ENCODE measurements at places on chromosomes 2 and 18.

GRCh38 chr2:214519258-214519818, 108.5 kb downstream of the VWC2L start:
- DNase-seq: no peak

DNA sequence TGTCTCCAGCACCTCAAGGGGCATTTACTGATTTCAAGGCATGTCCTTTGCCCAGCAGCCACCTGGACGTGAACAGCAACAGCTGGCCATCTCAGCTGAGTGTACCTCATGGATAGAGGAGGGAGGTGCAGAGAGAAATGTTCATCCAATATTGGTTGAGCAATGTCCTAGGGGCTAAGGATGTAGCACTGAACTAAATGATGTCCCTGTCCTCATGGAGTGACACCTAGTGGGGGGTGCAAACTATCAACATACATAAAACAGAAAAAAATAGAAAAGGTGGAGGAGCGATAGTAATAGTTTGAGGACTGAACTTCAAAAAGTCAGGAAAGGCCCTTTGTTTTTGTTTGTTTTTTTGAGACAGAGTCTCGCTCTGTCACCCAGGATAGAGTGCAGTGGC, 4.8 kb upstream of the UGGT1 start:
- no peak for DNase-seq

GRCh38 chr2:23135481-23136100, 249.4 kb upstream of the KLHL29 start:
- no peak for DNase-seq

- DNase-seq: no peak
Observed at GRCh38 chr18:703213-703967, 9.0 kb downstream of the ENOSF1 start.

DNA sequence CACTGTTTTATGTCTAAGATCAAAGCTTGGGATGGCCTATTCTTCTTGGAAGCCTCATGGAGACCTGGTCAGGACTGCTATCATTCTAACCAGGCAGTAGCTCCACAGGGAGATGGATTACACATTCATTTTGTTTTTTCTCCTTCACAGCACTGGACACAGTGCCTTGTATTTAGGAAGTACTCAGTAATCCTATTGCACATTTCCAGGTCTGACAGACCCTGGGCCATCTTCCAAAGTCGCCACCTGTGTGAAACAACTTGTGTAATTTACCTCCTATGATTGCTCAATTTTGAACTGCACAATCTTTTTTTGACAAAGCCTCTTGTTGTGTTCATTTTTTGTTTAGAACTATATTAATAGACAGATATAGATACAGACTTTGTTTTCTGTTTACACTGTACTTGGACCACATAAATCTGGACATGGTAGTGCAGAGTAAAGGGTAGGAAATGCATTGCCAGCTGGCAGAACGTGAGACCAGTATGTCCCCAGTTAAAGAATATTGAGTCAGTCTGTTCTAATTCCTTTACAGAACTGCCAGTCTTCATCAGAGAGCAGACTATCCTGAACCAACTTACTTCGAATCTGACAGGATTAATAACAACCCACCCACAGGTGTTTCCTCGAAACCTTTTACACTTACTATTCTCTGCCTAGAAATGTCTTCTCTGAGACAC, 277.8 kb upstream of the CYRIA start:
- DNase-seq: no peak

DNA sequence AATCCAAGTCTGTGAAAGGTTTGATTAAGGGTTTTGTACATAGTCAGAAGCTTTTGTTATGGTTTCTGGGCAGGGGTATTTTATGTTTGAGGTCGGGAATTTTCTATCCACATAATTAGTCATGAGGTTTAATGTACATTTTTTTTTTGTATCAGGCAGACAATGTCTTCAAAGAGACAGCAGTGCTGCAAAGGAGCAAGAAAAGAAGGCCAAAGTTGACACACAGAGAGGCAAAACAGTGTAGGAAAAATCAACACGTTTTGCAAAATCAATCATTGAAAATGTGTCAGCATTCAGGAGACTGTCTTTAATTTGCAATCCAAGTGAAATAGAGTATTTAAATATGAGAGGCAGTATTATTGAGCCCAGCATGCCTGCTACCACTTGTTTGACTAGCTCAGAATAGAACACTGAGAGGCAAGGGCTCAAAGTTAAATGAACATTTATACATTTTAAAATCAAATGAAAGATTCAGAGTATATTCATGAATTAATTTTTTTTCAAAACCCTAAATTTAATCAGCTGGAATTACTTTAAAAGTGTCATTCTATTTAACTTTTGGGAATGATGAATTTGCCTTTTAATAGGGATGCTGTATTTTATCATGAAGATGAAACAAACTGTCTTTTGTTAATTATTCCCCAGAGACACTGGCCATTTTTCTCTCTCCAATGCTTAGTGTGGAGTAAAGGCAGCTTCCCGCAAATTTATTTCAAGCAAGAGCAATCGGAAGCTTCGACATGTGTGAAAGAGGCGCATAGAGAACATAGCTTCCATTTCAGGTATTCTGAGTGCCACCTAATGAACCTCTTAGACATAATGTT, 11.3 kb downstream of the VRK2 start:
- no peak for DNase-seq

DNA sequence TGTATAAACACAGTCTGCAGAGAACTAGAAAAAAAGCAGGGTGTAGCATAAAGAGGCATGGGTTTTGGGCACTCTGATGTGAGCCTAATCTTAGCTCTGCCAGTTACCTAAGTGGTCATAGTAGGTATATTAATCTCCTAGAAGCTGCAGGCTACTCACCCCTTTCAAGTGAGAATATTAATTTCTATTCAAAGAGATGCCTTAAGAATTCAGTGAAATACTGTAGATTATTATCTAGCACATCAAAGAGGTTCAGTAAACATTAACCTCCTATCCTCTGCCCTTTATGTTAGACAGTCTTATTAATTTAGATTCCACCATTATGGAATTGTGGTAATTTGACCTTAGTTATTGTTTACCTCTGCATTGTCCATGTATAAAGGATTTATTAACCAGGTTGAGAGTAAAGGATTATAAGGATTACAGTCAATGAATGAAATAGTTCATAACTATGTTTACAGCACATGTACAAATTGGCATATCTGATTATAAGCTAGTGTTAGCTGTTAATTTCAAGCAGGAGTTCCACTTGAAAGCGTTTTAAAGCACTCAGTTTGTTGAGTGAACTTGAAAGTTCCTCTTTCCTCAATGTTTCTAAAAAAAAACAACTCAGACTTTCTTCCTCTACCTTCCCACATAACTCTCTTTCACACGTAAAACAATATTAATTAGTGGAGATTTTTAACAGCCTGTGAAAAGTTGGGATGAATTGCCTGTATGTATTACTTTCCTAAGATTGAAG, 150.6 kb upstream of the EPC2 start:
- no peak for DNase-seq

DNA sequence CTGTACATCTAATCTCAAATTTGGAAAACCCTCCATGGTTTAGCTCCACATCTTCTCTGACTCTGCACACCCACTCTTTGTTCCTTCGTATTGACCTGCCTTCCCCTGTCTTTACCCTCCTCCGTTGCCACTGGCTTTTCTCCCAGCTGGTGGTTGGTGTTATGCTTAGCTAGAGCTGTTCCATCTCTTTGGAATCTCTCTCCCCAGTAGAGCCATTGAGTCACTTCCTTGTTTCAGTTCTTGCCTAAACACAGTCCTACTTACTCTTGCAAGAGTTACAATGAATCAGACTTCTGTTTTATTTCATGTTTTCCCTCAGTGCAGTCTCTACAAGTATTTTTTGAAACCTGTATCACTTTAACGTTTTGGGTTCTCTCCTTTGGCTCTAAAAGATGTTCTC, 263.9 kb downstream of the LTBP1 start:
- no peak for DNase-seq

GRCh38 chr2:238811293-238811692, 36.6 kb upstream of the TWIST2 start:
- DNase-seq: no peak

Data from activated CD4-positive, alpha-beta T cell treated with anti-CD3 and anti-CD28 coated beads, Interleukin-2, amount 50 U/mL, for 4 hours (primary cell).